ENCODE measurements at places on chromosomes 4 and X.

DNA sequence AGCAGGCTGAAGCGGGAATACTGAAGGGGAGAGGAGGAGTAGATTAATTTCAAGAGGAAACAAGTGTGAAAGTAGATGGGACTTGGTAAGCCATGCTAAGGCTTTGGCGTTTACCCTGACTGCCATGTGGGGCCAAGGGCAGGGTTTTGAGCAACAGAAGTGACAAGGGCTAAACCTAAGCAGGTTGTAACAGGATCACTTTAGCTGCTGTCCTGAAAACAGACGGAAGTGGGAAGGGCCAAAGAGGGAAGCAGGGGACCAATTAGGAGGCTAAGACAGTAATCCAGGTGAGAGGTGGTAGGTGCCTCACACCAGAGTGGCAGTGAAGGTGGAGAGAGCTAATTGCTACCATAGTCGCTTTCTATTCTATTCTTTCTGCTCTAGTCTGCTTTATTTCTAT is 166.5 kb downstream of the PJA1 start:
- no peak for DNase-seq

DNA sequence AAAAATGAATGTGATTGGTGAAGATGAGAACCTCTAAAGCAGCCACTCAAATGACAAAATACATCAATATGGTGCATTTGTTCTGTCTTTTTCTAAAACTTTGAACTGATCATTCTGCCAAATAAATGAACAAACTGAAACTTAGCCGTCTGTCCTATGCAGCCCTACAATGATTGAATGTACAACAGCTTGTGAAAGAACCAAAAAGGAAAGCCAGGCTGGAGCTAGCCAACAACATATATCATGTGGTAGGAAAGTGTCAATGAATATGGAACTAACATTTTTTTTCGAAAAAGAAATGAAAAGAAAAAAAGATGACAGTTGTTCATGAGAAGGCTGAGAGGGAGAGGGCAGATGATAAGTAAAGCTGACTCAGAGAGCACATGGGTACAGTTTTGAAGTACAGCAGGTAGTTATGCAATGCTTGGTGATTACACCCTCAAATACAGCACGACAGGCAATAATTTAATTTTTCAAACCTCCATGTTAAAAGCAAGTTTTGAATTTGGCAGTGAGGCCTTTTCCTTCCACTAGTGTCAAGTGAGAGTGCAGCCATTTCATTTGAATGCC is 21.2 kb upstream of the SLC7A11 start:
- no peak for DNase-seq

- no peak for DNase-seq
These were observed 18.0 kb downstream of the ARHGAP10 start for GRCh38 chr4:147749811-147750321.

GRCh38 chrX:135453381-135453780 is 31.6 kb downstream of the SMIM10L2A start:
- no peak for DNase-seq

- no peak for DNase-seq
These were observed 89.9 kb downstream of the EFHC2 start for GRCh38 chrX:44253575-44253942.

DNA sequence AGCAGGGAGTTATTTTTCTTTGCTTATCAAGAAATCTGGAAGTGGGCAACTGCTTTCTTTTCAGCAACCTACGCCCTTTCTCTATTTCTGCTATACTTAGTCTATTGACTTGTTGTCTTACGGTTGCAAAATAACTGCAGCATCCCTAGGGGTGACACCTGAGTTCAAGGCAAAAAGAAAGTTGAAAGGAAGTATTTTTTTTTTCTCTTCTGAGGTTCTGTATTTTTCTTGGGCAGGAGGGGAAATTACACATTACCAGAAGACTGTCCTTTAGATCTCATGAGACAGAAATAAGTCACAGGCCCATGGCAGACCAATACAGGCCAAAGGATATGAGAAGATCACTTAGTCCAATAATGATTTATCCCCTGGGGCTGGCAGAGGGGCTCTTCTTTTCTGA is 204.7 kb upstream of the CASK start:
- no peak for DNase-seq

DNA sequence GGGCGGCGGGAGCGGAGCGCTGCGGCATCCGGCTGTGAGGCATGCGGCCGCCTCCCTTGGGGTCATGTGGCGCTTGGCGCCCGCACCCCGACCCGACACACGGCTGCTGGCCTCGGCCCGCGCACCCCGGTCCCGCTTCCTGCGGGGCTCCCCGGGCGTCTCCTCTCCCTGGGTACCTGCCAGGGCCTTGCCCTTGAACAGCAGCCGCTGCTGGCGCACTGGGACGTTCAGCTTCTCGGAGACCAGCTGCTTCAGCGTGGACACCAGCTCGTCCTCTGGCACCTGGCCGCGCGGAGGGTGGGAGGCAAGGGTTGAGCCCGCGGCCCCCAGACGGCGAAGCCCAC is 391 bp downstream of the UBL4A start:
- no peak for DNase-seq

DNA sequence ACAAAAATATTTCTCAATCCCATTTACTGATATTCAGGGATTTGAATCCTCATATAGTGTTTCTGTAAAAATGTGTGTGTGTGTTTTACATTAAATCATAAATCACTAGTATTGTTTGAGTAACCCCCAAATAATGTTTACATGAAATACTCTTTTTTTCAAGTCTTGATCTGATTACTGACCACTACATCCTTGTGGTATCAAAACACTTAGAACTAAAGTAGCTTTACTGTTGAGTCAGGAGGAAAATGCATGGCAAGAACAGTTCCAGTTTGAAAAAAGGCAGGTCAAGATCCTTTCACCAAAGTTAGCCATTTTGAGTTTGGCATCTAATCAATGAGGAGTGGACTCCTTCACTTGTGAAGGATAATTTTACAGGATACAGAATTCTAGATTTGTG is 3.6 kb upstream of the WDR19 start:
- DNase-seq = no peak

GRCh38 chr4:104262678-104263077 is 232.0 kb downstream of the CXXC4 start:
- DNase-seq = no peak

- DNase-seq = peak; percentile 6
These were observed 600.7 kb downstream of the CCSER1 start for GRCh38 chr4:90727938-90728337.

GRCh38 chrX:118679290-118679689 is 48.1 kb upstream of the IL13RA1 start:
- no peak for DNase-seq

DNA sequence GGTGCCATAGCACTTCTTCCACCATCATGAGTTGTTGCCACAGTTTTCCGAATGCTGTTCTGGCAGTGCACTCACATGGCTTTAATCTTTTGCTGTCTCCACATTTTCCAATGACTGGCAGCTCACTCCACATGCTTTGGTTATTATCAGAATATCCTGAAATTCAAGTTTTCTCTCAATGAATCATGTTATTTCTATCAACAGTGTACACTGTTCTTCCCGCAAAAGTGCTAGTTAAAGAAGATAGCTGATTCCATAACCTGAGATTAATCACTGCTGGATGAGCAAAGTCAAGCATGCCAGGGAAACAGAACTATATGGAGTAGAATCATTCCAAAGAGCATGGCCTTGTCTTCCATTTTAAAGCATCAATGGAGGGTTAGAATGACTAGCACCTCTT is 14.6 kb upstream of the IL13RA2 start:
- no peak for DNase-seq

DNA sequence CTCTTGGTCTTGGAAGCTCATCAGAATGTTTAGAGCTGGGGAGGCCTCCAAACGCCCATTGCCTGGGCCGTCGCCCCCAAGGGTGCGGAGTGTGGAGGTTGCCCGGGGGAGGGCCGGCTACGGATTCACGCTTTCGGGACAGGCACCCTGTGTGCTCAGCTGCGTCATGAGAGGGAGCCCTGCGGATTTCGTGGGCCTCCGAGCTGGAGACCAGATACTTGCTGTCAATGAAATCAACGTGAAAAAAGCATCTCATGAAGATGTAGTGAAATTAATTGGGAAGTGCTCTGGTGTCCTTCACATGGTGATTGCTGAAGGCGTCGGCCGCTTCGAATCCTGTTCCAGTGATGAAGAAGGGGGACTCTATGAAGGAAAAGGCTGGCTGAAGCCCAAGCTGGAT is 23.3 kb downstream of the RGS12 start:
- DNase-seq = no peak

DNA sequence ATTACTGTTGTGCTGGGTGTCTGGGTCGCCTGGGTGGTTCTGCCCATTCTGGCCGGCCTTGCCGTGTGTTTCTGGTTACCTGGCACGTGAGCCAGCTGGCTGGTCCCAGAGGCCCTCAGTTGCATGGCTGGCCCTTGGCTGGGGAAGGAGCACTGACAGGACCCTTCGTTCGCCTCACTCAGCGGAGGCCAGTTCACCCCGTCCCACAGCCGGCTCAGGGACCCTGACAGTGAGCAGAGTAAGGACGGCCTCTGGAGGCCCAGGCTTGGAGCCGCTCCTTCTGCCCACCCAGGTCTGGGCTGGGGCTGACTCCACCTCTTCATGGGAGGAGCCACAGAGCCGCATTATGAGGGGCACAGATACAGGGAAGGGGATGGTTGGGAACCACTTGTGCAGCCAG is 20.3 kb upstream of the HGFAC start:
- DNase-seq = no peak

GRCh38 chrX:11265352-11265751 is 27.9 kb upstream of the AMELX start:
- no peak for DNase-seq

All from astrocyte of the spinal cord (primary cell).